Adrenal gland (tissue), 19 donors: ENCODE measurements at places on chromosomes 2 and 18. TPM values are rescaled to one million over a fixed set of nuclear protein-coding genes. Genes with fewer than 3 reads are reported as not detected.
A peak's percentile ranks its signal among the peaks of the same experiment; 100 is the strongest.

DNA sequence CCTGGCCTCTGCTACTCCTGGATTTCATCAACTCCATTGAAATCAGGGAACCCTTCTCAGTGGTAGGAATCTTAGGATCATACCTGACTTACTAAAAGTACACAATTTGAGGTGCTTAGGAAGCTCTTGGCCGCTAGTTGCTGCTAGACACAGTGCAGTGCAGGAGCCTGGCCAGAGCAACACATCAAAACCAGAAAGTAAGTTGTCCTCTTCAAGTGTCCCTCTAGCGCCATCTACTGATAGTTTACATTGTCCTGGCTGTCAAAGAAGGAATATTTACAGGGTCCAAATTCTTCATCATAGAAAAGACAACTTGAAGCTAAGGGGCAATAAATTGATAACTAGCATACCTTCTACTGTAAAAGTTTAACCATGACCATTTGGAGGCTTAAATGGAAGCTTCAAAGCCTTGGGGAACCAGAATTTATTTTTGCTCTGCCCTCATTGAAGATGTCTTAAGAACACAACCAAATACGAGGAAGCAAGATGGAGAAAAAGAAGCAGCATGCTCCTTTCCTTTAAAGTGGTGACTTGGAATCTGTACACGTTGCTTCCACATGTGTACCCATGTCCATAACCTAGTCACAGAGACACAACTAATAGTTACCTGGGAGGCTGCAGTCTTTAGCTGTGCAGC is 889.1 kb upstream of the GCFC2 start:
- H3K27me3 ChIP-seq, result no peaks in the 10 kb centered on the region
- no peaks in the 10 kb centered on the region for H3K36me3 ChIP-seq
- H3K4me1 ChIP-seq, result no peaks in the 10 kb centered on the region
- no peak overlapping the region for H3K4me3 ChIP-seq
- no peak overlapping the region for H3K27ac ChIP-seq
- DNase-seq, result peak; percentile 72

The CCT4 gene
- 183 TPM for total RNA-seq

DNA sequence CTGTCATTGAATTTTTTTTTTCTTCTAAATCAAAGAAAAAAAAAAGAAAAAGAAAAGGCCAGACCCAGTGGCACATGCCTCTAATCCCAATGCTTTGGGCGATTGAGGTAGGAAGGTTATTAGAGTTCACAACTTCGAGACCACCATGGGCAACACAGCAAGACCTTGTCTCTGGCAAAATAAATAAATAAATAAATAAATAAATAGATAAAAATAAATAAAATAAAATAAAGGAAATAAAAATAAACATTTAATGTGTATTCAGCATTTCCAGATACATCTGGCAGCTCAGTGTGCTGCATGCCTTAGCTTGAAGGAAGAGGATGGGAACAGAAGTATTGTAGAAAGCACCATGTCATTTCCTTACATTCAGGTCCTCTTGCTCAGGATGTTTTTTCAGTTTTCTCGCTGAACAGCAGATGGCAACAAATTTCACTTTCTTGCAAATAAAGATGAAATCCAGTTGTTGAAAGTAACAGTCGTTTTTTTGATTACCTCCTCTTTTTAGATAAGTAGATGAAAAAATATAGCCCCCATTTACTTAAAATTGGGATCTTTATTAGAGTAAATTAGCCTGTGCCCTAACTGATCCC is 25.7 kb upstream of the FAM178B start:
- no peak overlapping the region for H3K27ac ChIP-seq
- H3K36me3 ChIP-seq, result no peaks in the 10 kb centered on the region
- DNase-seq, result peak; percentile 24
- no peaks in the 10 kb centered on the region for H3K4me1 ChIP-seq
- H3K4me3 ChIP-seq, result no peak overlapping the region

The ANKMY1 gene
- total RNA-seq, result 11.9 TPM

The NOTO gene
- not detected for total RNA-seq

The CMPK2 gene
- 7.4 TPM for total RNA-seq

DNA sequence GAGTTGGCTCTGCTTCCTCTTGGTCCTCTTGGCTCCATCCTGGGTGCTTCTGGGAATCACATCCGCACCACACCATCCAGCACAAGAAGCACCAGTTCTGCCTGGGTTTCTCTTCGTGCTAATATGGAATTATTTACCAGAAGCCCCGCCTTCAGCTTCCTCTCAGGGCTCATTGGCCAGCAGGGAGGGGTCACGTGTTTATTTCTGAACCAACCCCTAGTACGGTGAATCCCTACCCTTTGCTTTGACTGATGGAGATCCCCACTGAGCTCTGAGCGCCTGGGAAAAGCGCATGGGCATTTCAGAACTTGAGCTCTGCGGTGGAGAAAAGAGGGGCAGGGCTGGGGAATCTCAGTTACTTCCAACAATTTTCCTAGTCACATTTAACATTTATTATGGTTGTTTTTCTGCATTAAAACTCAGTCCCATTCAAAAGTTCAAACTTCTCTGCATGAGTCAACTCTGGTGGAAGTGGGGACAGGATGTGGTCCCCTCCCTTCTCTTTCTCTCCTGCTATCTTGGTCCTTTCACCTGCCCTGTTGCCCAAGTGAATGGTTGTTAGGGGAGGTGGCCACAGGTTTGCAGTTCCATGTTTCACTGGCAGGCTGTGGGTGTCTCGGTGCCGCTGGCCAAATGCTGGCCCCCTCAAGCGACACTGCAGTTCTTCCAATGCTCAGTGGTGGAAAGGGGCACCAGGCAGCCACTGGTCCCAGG is 76.4 kb upstream of the TTC39C start:
- no peak overlapping the region for H3K27ac ChIP-seq
- no peak for DNase-seq
- no peak overlapping the region for H3K4me3 ChIP-seq
- H3K27me3 ChIP-seq, result no peaks in the 10 kb centered on the region

GRCh38 chr2:9797086-9797485 is 46.2 kb upstream of the TAF1B start:
- H3K27ac ChIP-seq, result no peak overlapping the region
- H3K4me1 ChIP-seq, result no peaks in the 10 kb centered on the region
- no peaks in the 10 kb centered on the region for H3K36me3 ChIP-seq
- no peaks in the 10 kb centered on the region for H3K27me3 ChIP-seq
- H3K4me3 ChIP-seq, result no peak overlapping the region

DNA sequence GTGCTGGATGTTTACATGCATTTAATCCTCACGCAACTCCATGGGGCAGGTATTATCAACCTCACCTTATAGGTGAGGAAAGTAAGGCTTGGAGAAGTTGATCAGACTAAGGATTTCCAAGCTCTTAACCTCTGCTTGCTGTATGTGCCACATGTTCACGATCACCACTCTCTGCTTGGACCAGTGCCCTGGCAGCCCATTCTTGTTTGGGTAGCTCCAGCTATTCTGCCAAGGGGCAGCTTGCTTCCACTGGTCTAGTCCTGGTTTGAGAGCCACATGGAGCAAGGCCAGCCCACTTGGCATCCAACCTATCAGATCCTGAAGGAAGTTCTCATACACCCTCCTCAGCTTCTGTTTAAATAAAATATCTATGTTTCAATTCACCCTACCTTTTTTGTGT is 14.3 kb downstream of the PLB1 start:
- H3K4me3 ChIP-seq, result no peak overlapping the region
- no peaks in the 10 kb centered on the region for H3K27me3 ChIP-seq
- no peak overlapping the region for H3K27ac ChIP-seq
- peaks cover 5% of the 10 kb centered on the region for H3K4me1 ChIP-seq
- peak; percentile 31 for DNase-seq

GRCh38 chr2:64457524-64457923 is 3.6 kb downstream of the LGALSL start:
- no peaks in the 10 kb centered on the region for H3K36me3 ChIP-seq
- no peak overlapping the region for H3K27ac ChIP-seq
- no peak for DNase-seq
- no peaks in the 10 kb centered on the region for H3K27me3 ChIP-seq
- peaks cover 21% of the 10 kb centered on the region for H3K4me1 ChIP-seq

- no peak for DNase-seq
- H3K4me1 ChIP-seq, result no peaks in the 10 kb centered on the region
- peaks cover 24% of the 10 kb centered on the region for H3K27me3 ChIP-seq
- no peak overlapping the region for H3K27ac ChIP-seq
These were observed 27.3 kb upstream of the MAL start for GRCh38 chr2:94997981-94998930.

DNA sequence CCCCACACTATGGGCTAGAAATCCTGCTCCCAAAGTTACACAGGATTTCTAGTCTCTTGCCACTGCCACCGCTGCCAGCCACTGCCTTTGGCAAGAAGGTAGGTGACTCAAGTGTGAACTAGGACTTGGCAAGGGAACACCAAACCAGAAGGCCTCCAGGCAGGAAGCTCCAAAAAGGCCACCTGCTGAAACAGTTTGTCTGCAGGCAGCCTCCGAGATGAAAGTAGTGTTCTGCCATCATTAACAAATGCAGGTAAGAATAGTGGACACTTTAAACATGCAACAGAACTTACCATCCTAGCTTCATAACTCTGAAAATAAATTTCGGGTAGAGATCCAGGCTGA is 3.9 kb downstream of the ANKRD44 start:
- H3K27me3 ChIP-seq, result no peaks in the 10 kb centered on the region
- no peaks in the 10 kb centered on the region for H3K36me3 ChIP-seq
- H3K4me1 ChIP-seq, result peaks cover 9% of the 10 kb centered on the region

The KIF3C gene
- 6.7 TPM for total RNA-seq

- H3K36me3 ChIP-seq, result peaks cover 17% of the 10 kb centered on the region
- H3K27me3 ChIP-seq, result no peaks in the 10 kb centered on the region
- peaks cover 5% of the 10 kb centered on the region for H3K4me1 ChIP-seq
- DNase-seq, result no peak
- no peak overlapping the region for H3K27ac ChIP-seq
These were observed 22.5 kb upstream of the CDKL4 start for GRCh38 chr2:39266139-39266805.

DNA sequence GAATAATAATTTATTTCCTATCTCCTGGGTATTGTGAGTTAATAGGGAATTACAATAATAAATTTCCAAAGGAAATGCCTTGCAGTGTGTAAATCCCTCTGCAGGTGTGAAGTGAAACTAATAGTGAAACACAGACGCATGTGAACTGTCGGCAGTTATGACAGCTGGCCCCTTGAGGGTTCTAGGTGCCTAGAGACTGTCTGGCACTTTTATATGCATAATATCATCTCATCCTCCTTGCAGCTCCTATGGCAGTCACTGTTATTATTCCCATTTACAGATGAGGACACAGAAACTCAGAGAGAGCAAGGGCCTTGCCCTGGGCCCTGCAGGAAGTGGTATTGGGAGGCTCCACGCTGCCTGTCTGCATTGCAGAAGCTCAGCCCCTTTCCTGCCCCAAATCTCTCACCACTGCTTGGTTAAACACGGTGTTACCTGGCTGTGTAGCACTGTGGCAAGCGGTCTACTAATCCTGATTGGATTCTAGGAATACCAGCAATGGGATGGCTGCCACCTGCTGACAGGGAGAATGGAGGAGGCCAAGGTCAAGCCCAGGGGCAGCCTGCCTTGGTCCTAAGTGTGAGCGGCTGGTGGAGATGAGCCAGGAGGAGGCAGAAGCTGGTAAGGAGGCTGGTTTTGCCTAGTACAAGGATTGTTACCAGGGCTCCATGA is 32.8 kb upstream of the ACKR3 start:
- no peaks in the 10 kb centered on the region for H3K4me1 ChIP-seq
- no peaks in the 10 kb centered on the region for H3K36me3 ChIP-seq
- no peak overlapping the region for H3K27ac ChIP-seq
- H3K27me3 ChIP-seq, result no peaks in the 10 kb centered on the region

DNA sequence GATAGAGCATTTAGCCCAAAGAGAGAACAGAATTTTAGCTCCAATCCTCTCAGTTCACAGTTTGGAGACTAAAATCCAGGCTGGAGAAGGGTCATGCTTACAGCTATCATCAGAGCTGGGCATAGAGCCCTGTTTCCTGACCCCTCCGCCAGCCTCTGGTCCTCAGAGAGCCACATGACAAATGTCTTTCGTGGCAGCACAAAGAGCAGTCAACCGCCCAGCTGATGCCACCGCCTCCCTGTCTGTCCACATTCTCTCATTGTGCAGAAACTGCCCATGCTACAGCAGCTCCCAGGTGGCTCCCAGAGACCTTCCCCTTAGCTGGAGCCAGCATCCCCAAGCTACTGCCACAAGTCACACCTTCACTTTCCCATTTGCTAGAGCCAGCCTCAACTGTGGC is 7.6 kb downstream of the KCNK3 start:
- H3K27ac ChIP-seq, result peak overlapping the region; percentile 30
- DNase-seq, result peak; percentile 82
- no peaks in the 10 kb centered on the region for H3K36me3 ChIP-seq
- no peak overlapping the region for H3K4me3 ChIP-seq
- peaks cover 85% of the 10 kb centered on the region for H3K4me1 ChIP-seq

DNA sequence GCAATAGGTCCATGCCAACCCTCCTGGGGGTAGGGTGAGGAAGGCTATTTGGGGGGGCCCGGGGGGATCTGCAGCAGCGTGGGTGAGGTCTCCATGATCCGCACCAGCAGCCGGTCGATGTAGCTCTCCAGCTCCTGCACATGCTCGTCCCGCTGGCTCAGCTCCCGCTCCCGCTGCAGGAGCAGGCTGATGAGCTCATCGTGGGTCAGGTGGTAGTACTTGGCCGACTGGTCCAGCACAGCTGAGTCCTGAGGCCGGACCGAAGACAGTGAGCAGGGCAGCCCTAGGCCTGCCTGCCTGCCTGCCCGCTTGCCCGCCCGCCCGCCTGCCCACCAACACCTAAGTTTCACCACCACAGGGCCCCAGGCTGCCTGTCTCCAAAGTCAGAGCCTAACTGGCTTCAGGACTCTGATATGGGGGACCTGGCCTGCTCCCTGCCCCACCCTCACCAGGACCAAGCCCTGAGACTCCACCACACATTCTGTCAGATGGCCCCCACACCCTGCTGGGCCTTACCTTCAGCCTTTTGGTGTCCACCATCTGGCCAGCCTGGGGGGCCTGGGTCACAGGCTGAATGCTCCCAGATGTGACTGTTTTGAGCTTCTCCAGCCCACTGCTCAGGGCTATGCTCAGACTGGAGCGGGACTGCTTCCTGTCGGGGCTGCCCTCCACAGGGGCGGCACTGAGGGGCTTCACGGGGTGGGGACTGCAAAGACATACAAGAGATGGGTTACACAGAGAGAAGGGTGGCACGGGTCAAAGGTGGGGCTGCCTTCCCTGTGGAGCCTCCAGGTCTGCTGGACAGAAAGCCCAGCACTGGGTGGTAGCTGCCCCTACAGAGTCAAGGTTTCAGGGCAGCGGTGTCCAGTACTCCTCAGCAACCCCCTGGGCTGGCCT is 4.2 kb upstream of the SFXN5 start:
- H3K27me3 ChIP-seq, result no peaks in the 10 kb centered on the region
- peak; percentile 44 for DNase-seq
- peaks cover 8% of the 10 kb centered on the region for H3K4me1 ChIP-seq

DNA sequence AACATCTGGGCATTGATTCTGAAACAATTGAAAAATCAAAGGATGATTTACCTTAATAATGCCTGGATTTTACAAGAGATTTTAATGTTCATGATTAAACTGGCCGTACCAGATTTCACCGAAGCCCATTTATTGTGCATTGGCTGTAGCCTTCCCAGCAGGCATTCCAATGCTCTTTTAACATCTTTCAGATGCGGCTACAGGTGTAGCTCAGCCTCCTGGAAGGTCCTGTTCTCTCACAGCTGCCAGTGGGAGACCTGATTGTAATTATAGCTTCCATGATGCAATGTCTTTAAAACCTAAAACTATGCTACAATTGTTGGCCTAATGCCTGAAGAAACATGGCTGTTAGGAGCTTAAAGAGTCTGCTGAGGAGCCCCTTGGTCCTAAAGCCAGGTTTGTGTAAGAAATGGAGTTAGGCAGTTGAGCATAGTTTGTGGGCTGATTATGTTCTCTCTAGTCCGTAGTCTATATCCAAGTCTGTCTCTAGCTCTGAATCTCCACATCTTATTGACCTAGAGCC is 147.4 kb downstream of the CERS6 start:
- no peak for DNase-seq
- H3K36me3 ChIP-seq, result no peaks in the 10 kb centered on the region
- H3K27ac ChIP-seq, result no peak overlapping the region
- no peak overlapping the region for H3K4me3 ChIP-seq

The RFX8 gene
- 0.76 TPM for total RNA-seq
